Motor neuron (in vitro differentiated cells): ENCODE measurements at places on chromosomes 3 and 15.

GRCh38 chr15:38733331-38733730 is 168.7 kb upstream of the RASGRP1 start:
- ATAC-seq = no peak

- ATAC-seq = no peak
These were observed 141.5 kb downstream of the SATB1 start for GRCh38 chr3:18283680-18284079.

- ATAC-seq = no peak
These were observed 958.8 kb upstream of the NR2F2 start for GRCh38 chr15:95371664-95372063.

DNA sequence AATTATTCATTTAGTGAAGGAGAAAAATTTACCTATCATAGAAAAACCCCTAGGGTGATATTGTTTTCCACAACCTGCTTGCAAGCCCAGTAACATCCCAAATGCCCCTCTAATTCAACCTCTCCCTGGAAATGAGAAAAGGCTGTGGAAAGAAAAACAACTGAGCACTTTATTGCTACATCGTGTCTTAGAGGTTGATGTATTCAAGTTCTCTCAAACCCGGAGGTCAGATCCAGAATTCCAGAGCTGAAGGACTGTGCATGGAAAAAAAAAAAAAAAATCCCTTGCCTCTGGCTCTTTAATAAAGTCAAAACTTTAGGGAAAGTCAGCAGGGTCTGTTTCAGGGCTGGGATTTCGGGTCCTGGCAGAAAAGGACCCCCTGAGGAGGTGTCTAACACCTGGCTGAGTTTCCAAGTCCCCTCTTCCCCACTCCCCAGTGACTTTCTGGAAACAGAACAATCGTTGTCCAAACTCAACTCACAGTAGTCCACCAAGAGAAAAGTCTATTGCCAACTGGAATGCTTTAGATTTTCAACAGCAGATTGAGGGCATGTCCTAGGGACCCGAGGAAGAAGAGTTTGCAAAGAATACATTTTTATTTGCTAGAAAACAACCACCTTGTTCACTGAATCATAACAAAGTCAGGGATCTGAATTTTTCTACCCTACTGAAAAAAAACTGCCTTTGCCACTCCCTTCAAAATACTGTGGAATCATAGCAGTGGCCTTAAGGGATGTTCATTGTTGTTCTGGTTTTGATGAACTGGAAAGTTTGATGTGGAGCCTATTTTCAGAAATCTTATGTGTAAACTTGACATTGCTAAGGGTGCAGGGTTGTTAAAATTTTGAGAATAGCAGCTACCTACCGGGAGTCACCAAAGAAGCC is 207.5 kb upstream of the ADAMTS9 start:
- ATAC-seq = no peak

- no peak for ATAC-seq
These were observed 2.5 kb upstream of the PLCH1 start for GRCh38 chr3:155747286-155747945.

- no peak for ATAC-seq
These were observed 90.3 kb upstream of the C3orf80 start for GRCh38 chr3:160134964-160135363.

- ATAC-seq = no peak
These were observed 30.4 kb downstream of the ATG3 start for GRCh38 chr3:112531358-112531781.

DNA sequence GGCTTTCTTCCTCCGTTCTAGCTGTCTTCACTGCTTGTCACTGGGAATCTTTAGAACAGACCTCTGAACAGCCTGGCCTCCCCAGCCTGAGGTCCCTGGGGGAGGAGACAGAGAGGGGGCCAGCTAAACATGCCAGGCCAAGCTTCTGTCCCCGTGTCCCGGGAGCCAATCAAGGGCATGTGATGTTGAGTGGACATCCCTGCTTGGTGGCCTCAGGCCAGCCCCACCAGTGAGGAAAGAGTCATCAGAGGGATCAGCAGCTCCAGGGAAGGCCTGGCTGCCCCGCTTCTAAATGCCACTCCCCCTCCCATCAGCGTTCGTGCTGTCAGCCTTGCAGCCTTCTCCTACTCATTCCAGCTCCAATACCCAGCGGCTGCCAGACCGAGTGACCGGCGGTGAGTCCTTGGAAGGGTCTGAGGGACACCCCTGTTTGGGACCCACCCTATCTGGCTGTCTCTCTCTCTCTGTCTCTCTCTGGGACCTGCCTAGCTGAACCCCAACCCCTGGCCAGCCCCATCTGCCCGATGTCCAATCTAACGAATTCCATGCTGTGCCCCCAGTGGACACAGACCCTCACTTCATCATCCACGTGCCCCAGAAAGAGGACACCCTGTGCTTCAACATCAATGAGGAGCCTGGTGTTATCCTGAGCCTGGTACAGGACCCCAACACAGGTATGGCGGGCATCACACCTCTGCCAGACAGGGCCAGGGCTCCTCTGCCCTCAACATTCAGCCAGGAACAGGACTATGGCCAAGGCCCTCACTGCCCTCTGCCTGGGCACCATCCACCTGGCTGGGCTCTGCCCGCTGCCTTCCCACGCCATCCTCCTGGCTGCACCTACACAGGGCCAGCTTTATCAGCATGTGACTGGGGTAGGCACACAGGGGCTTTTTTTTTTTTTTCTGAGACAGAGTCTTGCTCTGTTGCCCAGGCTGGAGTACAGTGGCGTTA is 6.6 kb upstream of the ITIH3 start:
- peak; percentile 85 for ATAC-seq

GRCh38 chr3:77459926-77460325 is 420.0 kb downstream of the ROBO2 start:
- no peak for ATAC-seq

DNA sequence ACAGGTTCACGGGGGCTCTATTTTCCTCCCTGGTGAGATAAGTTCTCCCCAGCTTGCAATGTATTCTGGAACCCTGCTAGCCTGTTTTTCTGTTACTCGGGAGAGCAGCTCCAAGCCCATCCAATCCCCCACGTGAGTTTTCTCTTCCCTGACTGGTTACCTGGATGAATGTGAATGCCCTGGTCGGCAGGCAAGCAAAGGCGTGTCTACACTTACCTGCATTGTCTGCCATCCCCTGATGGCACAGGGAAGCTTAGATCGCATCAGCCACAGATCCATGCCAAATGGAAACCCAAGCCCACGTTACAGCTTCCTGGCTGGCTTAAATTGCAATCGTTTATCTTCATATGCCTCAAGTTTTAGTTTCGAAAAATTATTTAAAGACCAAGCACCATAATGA is 149.9 kb downstream of the FOXP1 start:
- no peak for ATAC-seq

GRCh38 chr15:88539441-88539840 is 7.0 kb downstream of the DET1 start:
- ATAC-seq = no peak

GRCh38 chr3:137131081-137131480 is 173.3 kb downstream of the IL20RB start:
- ATAC-seq = no peak

GRCh38 chr15:41024131-41024530 is 70.9 kb downstream of the CHAC1 start:
- ATAC-seq = no peak

- ATAC-seq = no peak
These were observed 40.9 kb upstream of the CLSTN2 start for GRCh38 chr3:139893963-139894642.

GRCh38 chr3:98690876-98691275 is 72.3 kb upstream of the ST3GAL6 start:
- no peak for ATAC-seq

- ATAC-seq = no peak
These were observed 422.7 kb downstream of the PLCL2 start for GRCh38 chr3:17307482-17307881.

- peak; percentile 72 for ATAC-seq
These were observed 1035.9 kb downstream of the PLOD2 start for GRCh38 chr3:145124900-145125678.

GRCh38 chr15:41905036-41905793 is 11.4 kb upstream of the SPTBN5 start:
- ATAC-seq = no peak

- no peak for ATAC-seq
These were observed 613.4 kb downstream of the ZPLD1 start for GRCh38 chr3:103048068-103048722.

GRCh38 chr3:104566054-104566453 is 800.7 kb upstream of the ALCAM start:
- no peak for ATAC-seq

DNA sequence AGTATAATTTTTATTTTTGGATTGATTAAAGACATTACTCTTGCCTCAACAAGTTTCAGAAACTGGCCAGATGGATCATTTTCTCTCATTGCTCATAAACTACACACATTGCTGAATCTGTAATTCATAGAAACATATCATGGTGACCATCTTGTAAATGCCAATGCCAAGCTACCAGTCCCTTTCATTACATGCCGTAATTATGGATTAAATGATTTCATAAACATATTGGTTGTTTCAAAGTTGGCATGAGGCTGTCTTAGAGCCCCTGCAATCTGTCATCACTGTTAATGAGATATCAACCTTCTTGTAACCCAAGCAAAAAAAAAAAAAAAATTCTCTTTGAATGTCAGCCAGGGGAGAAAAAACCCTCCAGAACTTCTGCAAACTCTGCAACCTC is 112.2 kb downstream of the DCLK3 start:
- no peak for ATAC-seq

GRCh38 chr15:62912808-62913207 is 129.7 kb upstream of the TPM1 start:
- ATAC-seq = peak; percentile 42

DNA sequence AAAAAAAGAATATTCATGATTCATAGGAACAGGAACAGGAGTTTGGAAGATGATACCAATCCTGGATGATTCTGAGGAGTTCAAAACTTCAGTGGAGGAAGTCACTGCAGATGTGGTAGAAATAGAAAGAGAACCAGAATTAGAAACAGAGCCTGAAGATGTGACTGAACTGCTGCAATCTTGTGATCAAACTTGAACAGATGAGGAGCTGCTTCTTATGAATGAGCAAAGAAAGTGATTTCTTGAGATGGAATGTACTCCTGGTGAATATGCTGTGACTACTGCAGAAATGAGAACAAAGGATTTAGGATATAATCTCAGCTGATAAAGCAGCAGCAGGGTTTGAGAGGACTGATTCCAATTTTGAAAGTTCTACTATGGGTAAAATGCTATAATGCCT is 72.7 kb downstream of the GSK3B start:
- no peak for ATAC-seq

- no peak for ATAC-seq
These were observed 328.9 kb upstream of the TBL1XR1 start for GRCh38 chr3:177525987-177526712.

DNA sequence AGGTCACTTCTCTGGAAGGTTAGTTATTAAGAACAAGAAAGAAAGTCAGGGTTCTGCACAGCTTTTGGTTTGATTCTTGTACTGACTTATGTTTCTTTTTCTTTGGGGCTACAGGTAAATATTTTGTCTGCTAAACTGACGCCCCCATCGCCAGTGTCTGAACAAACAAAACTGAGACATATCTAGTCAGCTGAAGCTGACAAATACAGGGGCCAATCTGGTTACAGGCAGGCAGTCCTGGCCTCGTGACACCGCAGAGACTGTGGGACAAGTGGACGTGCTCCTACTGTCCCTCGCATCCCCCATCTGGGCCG is 4.6 kb upstream of the RPL14 start:
- ATAC-seq = no peak

DNA sequence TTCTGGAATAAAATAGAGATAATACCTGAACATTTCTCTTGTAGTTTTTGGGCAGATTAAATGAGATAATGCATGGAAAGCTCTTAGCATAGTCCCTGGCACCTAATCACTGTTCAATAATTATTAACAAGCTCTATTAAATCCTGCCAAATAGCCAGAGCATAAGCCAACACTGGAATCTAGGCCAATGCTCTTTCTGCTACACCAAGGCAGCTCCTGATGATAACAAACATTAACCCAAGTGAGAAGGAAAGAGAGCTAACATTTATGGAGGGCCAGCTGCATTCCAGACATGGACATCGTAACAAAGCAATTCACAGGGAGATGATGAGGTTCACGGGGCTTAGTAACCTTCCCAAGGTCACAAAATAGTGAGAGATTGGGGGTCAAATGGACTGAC is 23.3 kb downstream of the LARP6 start:
- ATAC-seq = no peak

DNA sequence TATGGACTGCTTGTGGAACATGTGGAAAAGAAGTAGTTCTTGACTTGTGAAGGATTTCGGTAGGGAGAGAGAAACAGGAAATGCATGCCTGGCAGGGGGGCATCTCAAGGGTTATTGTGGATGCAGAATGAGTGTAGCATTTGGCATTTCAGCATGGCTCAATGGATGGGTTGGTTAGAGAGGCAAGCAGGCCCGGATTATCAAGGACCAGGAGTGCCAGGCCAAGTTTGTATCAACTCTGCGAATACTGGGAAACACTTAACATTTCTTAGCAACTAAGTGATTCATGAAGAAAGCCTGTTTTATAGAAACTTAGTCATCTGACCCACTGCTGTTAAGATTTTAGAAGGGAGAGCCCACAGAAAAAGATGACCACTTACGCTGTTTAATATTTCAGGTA is 33.6 kb downstream of the KIF15 start:
- ATAC-seq = no peak

- ATAC-seq = no peak
These were observed 117.8 kb downstream of the TMEM266 start for GRCh38 chr15:76177491-76178040.

DNA sequence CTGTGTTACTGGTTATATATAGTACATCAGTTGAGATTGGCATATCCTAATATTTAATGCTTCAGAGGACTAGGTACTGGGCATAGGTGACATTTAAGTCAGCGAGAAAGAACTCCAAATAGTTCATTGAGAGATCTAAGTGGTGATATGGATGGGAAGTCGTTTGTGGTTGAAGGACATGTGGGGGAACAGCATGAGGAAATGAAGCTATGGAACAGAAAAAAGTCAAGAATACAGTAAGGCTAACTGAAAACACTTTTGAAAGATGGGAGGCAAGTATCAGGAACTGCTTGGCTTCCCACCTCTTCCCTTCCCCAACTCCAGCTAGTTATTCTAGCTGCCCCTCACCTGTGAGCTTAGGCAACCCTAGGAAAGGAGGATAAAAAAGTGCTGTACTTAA is 3.7 kb upstream of the MYO5A start:
- no peak for ATAC-seq

GRCh38 chr3:32460031-32460749 is 42.5 kb downstream of the CMTM6 start:
- peak; percentile 90 for ATAC-seq

- no peak for ATAC-seq
These were observed 92.1 kb upstream of the CHD2 start for GRCh38 chr15:92807971-92808571.

DNA sequence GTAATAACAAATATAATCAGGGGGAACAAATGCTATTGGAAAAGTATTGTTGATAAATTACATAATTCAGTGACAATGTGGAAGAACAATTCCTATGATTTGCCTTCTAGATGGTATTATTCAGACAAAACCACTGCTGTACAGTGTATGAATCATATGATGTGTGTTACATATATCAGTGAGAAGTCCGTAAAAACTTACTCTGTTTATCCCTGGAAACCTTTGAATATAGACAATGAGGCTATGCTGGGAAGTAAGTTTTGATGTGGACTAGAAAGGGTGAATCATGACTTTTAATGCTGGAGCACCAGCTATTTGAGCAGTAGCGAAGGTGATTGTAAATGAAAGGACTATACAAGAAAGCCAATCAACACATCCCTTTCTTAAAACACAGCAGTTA is 17.9 kb downstream of the C3orf38 start:
- ATAC-seq = no peak
